CD4-positive, alpha-beta T cell treated with Interleukin-2 at 100 ng/mL for 4 hours (primary cell): ENCODE measurements at places on chromosomes 4 and X.
A peak's percentile ranks its signal among the peaks of the same experiment; 100 is the strongest.

DNA sequence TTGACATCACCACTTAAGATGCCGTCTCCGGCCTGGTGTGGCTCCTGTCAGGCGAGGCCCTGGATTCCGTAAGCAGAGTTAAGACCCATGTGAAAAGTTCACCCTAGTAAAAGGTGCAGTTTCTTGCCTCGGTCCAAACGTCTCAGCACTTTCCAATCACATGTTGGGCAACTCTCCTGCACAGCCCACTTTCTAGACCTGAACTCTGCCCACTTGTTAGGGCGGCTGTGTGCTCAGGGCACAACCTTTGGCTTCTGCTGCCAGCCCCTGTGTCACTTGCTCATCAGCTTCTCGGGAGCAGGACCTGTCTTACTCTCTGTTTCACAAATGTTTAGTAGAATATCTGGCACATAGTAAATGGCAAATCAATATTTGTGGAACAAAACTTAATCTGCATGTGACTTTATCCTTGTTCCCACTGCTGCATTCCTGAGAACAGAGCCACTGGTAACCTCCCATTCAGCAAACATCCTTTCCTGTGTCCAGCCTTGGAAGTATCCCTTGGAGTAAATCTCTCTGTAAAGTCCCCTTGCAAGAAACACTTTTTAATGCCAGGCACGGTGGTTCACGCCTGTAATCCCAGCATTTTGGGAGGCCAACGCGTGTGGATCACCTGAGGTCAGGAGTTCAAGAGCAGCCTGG lies 38.7 kb upstream of the SH3RF1 start:
- DNase-seq: no peak

GRCh38 chr4:71453531-71453930 lies 114.7 kb downstream of the SLC4A4 start:
- DNase-seq: no peak

DNA sequence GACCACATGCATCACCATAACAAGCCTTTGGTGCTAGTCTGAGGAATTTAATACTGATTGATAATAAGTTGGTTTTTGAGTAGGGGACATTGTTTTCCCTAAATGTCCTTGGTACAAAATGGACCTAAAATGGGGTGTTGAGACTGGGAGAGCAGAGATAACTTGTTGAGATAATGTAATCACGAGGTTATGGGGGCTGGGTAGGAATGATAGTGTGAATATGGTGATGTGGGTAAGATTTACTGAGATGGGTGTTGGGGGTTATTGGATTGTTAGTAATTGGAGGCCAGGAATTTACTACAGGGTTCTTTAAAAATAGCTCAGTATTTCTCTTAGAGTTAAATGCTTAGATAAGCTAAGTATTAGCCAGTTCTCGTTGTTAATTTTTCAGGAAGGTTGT lies 3.9 kb downstream of the BMP2K start:
- DNase-seq: no peak

- no peak for DNase-seq
These were observed 66.4 kb upstream of the IL2 start for GRCh38 chr4:122522944-122523343.

DNA sequence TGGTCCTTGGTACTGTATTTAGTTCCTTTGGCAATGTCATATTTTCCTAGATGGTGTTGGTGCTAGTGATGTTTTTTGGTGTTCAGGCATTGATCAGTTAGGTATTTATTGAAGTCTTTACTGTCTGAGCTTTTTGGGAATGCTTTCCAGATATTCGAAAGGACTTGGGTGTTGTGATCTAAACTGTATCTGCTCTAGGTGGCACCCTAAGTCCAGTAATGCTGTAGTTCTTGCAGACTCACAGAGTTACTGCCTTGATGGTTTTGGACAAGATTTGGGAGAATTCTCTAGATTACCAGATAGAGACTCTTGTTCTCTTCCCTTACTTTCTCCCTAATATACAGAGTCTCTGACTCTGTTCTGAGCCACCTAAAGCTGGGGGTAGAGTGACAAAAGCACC lies 513.6 kb upstream of the PITX2 start:
- DNase-seq: no peak

GRCh38 chr4:52201715-52202114 lies 150.6 kb downstream of the SPATA18 start:
- no peak for DNase-seq

DNA sequence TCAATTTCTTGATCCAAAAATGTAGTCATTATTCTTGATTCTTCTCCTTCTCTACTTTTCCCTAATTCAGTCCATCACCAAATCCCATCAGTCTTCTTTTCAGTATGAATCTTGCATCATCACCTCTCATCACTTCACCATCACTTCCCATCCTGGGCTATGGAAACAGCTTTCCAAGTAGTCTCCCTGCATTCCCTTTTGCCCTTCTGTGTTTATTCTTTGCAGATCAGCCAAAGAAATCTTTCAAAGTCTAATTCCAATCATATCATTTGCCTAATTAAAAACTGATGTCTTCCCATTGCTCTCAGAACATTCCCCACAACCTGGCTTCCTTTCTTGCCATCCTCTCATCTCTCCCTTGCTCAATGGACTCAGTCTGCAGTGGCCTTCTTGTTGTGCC lies 201.7 kb upstream of the ADAMTS3 start:
- no peak for DNase-seq

DNA sequence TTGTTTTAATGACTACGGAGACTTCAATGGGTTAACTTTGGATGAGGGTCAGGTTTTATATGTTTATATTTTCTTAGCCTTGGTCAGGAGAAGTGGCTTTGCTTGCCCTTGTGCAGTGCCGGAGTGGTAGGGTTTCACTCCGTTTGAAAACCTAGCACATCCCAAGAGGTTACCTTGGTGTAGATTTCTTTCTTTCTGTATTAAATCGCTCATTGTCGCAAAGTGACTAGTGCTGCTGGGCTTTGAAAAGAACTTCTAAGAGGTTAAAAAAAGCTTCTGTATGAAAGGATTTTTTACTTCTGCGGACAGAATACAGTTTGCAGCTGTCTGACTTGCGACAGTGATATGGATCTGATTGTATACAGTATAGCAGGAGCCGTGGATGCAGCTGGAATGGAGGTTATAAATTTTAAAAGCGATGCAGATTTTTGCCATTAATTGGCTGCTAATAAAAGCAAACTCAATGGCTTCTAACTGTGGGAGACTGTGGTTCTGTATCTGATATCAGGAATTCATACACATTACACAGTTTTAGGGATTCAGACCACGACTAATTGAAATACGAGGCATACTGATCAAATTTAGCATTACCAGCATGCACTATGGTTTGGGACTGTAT lies 340.9 kb upstream of the PITX2 start:
- no peak for DNase-seq

GRCh38 chr4:124325690-124326089 lies 386.8 kb downstream of the ANKRD50 start:
- DNase-seq: no peak

- no peak for DNase-seq
These were observed 22.4 kb downstream of the RAB40AL start for GRCh38 chrX:102959471-102959870.

DNA sequence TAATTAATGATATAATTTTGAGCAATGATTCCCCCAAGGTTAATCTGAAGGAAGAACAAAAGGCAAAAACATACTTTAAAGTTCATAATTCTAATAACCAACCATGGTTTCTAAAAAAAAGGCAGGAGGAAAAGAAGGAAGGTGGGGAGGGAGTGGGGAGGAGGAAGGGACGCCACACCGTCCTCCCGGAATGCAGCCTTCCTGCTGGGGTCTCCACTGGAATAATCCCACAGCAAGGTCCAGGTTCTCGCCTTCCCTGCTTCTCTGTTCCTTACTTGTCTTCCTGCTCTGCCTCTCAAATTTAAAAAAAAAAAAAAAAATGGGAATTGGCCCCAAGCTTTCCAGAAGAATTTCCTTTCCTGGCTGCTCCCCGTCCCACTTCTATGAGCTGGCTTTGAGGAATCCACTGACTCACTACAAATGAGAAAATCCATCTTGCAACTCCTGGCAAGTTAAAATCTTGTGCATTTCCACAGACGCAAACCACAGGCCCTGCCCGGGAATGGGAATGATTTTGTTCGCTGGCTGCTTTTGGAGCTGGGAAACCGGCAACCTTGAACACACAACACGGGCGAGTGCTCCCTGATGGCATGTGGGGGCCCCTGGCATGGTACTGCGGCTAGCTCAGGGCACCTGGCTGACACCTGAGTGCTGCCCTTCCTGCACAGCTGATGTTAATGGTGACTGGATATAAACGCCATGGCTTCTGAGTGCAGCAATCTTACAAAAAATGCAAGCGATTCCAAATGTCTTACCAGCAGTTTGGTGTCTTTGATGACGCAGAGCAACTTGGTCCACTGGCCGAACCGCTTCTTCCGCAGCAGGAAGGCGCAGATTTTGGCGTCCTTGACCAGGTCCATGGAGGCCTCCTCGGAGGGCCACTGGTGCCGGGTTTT lies 97.0 kb downstream of the AFAP1 start:
- DNase-seq: no peak

- no peak for DNase-seq
These were observed 95.5 kb upstream of the WDR44 start for GRCh38 chrX:118250445-118250844.

DNA sequence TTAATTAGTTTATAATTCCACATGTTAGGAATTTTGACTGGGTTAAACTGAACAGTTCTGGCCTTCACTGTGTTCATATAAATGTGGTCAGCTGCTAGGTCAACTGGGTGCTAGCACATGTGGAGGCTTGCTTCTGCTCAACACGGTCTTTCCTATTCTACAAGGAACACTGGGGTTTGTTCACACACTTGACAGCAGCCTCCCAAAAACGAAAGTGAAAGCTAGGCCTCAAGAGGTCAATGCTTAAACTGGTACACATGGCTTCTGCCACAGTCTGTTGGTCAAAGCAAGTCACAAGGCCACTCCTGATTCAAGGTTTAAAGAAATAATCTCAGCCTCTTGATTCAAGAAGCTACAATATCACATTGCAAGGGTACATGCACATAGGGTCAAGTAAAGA lies 126.5 kb downstream of the QDPR start:
- peak; percentile 40 for DNase-seq

- DNase-seq: no peak
These were observed 15.6 kb upstream of the TAB3 start for GRCh38 chrX:30904632-30905031.

DNA sequence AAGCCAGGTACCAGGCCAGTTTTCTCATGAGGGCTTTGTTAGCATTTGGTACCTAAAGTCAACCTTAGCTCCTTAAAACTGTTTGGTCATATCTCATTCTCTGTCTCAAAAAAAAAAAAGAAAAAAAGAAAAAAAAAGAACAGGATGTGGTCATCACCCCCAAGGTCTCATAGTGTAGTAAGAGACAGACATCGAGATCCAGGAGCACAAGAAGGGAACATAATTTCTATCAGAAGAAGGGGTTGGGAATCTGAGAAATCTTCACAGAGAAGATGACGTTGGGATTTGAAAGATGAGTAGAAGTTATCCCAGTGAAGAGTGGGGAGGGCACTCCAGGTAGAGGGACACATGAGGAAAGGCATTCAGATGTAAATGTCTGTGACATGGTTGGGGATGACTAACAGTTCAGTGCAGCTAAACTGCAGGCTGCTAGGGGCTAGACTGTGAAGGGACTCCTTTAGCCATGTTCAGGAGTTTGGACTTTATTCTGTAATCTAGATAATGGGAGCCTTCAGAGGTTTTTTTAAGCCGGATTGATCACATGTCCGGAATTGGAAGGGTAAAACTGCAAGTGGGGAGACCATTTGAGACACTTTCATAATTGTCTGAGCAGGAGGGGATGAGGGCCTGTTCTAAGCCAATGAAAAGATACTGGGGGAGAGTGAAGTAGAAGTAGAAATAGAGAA lies 26.9 kb upstream of the GJB1 start:
- DNase-seq: peak; percentile 19

DNA sequence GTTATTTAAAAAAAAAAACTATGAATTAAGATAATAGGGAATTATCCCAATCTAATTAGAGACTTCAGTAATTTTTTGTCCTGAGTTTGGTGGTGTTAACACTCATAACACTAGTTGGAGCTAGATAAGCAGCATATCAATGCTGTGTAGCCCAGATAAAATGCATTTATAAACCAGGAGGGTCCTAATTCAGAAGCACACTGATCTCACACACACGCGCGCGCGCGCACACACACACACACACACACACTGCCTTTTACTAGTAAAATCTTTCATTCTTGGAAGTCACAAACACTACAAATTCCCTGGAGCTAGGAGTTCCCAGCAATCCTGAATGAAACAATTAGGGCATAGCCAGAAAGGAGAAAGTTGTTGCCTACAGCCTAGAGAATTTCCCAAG lies 3.2 kb downstream of the UNC5C start:
- no peak for DNase-seq

DNA sequence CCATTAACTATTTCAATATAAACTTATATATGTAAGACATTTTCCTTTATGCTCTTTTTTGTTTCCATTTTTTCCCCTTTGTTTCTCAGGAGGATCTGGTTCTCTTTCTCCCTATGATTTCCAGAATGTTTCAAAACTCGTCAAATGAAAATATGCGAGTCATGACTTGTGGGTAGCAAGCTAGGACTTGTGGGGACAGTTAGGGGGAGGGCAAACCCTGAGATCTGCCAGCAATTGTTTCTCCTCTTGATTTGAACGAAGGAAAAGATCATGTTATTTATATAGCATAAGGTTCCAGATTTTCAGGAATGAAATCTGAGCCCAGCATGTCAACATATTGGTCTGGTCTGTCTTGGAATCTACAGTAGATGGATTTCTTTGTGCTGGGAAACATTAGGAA lies 28.9 kb upstream of the GPC4 start:
- DNase-seq: no peak

DNA sequence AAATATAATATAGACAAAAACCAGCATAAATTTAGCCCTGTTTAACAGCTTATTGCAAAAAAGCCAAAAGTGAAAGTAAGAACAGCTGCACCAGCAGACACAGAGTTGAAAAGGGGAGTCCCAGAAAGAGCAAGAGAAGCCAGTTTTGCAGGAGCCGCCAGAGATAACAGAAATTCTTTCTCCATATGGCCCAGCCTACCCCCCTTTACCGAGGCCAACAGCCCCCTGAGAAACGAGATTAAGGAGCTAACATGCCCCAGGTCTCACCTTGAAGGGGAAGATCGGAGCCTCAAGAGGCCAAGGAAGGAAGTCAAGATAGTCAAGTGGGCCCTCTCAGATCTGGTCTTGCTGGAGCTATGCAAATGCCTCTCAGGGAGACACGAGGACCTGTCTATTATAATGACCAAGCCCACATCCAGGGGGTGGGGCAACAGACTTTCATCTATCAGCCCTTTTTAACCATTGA lies 4.8 kb downstream of the ACOX3 start:
- DNase-seq: peak; percentile 37

DNA sequence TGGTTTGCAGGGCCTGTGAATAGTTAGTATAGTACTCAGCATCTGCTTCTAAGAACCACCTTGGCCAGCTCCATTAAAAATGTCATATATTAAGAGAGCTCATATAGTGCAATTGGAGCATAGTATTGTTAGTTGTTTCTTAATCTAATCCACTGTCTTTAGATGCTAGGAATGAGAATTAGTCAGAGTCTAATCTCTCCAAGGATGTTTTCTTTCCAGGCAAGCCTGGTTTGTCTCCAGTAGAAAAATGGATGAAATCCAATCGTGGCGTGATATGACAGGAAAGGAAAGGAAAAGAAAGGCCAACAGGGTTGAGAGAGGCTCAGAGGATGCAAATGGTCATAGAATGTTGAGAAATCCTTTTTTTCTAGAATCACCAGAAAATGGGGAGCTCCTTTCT lies 15.0 kb upstream of the TMEM164 start:
- DNase-seq: no peak

GRCh38 chr4:86386817-86387415 lies 27.1 kb upstream of the MAPK10 start:
- no peak for DNase-seq

- DNase-seq: no peak
These were observed 65.5 kb upstream of the HOPX start for GRCh38 chr4:56746639-56747038.
